A549 treated with DMSO at 1 μM for 4 hours (cell line): ENCODE measurements at places on chromosomes 5 and 9. TPM values are rescaled to one million over a fixed set of nuclear protein-coding genes. Genes with fewer than 3 reads are reported as not detected.

GNA14 gene
- total RNA-seq = 0.03 TPM in 1 of 5 replicates, not detected in the others

ROPN1L gene
- total RNA-seq = 1.00 to 2.9 TPM (median 2.1 TPM) in 5 replicates

ASS1 gene
- total RNA-seq = 14.7 to 17.4 TPM (median 15.4 TPM) in 5 replicates

FABP6 gene
- 0.57 to 1.0 TPM (median 0.85 TPM) in 5 replicates for total RNA-seq

ZNF883 gene
- 0.89 to 1.1 TPM (median 0.98 TPM) in 5 replicates for total RNA-seq

SPINK9 gene
- total RNA-seq = not detected in 5 replicates

PCDHA13 gene
- 0.03 to 0.11 TPM (median 0.05 TPM) in 5 replicates for total RNA-seq

RGS7BP gene
- not detected in 5 replicates for total RNA-seq

PCDHGC4 gene
- total RNA-seq = not detected in 5 replicates

SNCAIP gene
- total RNA-seq = 0.04 to 0.09 TPM in 2 of 5 replicates, not detected in the others

ANKRD18B gene
- 5.0 to 10.1 TPM (median 8.4 TPM) in 5 replicates for total RNA-seq

DBN1 gene
- total RNA-seq = 55.6 to 80.1 TPM (median 63.8 TPM) in 5 replicates

CCDC152 gene
- total RNA-seq = not detected in 5 replicates
